Thymus (tissue), 14 donors: ENCODE measurements at places on chromosomes 4 and X.

- DNase-seq = no peak
- no peaks in the 10 kb centered on the region for H3K27me3 ChIP-seq
- peaks cover 7% of the 10 kb centered on the region for H3K4me1 ChIP-seq
Measured at GRCh38 chr4:184664445-184665210, 15.1 kb downstream of the PRIMPOL start.

DNA sequence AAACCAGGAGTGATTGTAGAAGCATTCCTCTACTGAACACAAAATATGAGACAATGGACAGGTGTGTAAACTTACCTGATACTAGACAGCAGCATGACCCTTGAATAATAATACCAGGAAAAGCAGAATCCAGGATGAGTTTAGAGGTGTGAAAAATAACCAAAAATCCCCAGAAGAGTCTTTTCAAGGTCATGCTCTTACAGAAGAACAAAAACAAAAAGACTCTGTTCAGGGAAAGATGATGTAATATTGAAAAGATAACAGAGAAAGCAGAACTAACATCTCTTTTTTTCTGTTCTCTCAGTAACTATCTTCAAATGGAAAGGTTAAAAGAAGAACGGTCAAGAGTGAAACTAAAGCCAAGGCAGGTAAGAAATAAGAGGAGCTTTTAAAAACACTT lies 14.0 kb upstream of the ARHGAP10 start:
- H3K4me3 ChIP-seq = no peak overlapping the region
- H3K27me3 ChIP-seq = no peaks in the 10 kb centered on the region
- no peaks in the 10 kb centered on the region for H3K36me3 ChIP-seq
- DNase-seq = no peak

DNA sequence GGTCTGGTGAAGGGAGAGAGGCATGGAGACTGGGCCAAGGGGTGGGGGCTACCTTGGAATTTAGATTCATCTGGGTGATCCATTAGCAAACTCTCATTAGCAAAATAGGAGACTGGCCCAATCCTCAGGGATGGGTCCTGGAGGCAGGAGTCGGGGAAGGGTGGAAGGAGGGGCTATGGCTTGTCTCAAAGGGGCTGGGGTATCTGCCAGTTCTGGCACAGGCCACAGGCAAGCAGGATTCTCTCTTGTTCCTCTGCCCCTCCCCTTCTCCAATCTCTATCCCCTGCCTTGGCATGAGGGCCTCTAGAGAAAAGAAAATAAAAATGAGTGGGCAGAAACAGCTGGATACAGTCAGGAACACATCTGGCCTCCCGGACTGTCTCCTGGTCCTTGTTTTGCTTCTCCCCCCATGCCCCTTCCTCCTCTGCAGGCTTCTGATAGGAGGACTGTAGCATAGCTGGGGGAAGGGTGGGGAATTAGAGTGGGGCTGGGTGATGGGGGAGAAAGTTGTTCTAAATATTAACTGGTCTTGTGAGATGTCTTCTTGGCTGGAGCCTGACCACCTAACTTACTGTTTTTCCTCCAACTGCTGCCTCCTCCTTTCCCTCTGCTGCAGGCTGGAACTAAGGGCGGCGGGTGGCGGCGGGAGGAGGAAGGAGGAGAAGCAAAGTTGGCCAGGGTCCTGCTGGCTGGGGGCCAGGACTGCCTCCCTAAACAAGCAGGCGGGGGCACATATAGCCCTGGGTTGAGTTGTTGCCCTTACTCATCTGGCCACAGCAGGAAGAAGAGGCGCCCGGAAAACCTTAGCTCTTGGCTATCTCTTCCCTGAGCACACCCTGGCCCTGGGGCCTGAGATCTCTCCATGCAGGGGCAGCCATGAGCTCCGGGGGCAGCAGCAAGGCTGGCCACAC lies 53.3 kb upstream of the LAS1L start:
- H3K4me1 ChIP-seq = no peaks in the 10 kb centered on the region
- DNase-seq = no peak
- H3K27me3 ChIP-seq = no peaks in the 10 kb centered on the region
- no peak overlapping the region for H3K27ac ChIP-seq
- H3K4me3 ChIP-seq = no peak overlapping the region

GRCh38 chr4:38687571-38688011 lies 23.6 kb downstream of the KLF3 start:
- no peak overlapping the region for H3K4me3 ChIP-seq
- peaks cover 44% of the 10 kb centered on the region for H3K36me3 ChIP-seq
- H3K27me3 ChIP-seq = no peaks in the 10 kb centered on the region
- H3K27ac ChIP-seq = no peak overlapping the region
- DNase-seq = no peak

- peaks cover 51% of the 10 kb centered on the region for H3K36me3 ChIP-seq
- H3K27ac ChIP-seq = no peak overlapping the region
- no peak overlapping the region for H3K4me3 ChIP-seq
- H3K4me1 ChIP-seq = peaks cover 4% of the 10 kb centered on the region
- H3K27me3 ChIP-seq = no peaks in the 10 kb centered on the region
- no peak for DNase-seq
Measured at GRCh38 chr4:128835498-128836222, 26.2 kb downstream of the JADE1 start.
